ENCODE measurements at places on chromosomes 1 and 21.

DNA sequence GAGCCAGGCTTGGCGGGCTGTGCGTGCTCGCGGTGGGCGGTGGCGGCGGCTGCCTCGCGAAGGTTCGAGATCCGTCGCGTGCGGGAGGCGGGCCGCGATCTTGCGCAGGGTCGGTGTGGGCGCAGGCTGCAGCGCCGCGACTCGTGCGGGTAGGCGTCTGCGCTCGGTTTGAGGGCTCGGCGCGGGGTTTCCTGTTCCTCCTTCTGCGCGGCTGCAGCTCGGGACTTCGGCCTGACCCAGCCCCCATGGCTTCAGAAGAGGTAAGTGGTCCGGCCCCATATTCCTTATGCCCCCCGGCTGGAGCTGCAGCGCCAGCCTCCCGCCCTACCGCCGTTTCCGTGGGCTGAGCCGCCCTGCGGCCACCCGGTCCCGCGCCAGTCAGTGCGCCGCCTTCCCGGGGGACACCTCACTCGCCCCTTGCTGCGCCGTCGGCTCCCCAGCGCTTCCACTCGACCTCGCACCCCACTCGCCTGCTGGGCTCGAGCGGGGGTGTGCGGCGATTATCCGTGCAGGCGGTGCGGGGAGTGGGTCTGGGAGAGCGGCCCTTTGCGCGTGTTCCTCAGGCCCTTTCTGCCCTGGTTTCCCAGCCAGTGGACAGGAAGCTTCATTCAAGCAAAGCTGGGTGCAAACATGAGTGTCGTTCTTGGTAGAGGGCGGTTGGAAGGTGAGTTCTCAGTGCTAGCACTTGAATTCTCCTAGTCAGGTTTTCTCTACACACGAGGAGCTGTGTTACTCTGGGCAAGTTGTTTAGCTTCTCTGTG lies at the start of gene CACYBP:
Gene CACYBP (plus strand): TSS at position 12 of the 761 bp plus-strand sequence. CDS start 234 bp downstream, at position 246.
- DNase-seq, result peak; percentile 66

GRCh38 chr21:14096172-14096571 lies 114.6 kb downstream of the LIPI start:
- DNase-seq, result no peak

GRCh38 chr1:41900603-41901444 lies 17.9 kb downstream of the HIVEP3 start:
- peak; percentile 29 for DNase-seq

- DNase-seq, result no peak
These were observed 50.0 kb downstream of the FAAP20 start for GRCh38 chr1:2144501-2145090.
